NCI-H526 (cell line): ENCODE measurements at places on chromosomes 5 and 9.

GRCh38 chr5:160181965-160182622 is 47.2 kb upstream of the FABP6 start:
- DNase-seq, result no peak

DNA sequence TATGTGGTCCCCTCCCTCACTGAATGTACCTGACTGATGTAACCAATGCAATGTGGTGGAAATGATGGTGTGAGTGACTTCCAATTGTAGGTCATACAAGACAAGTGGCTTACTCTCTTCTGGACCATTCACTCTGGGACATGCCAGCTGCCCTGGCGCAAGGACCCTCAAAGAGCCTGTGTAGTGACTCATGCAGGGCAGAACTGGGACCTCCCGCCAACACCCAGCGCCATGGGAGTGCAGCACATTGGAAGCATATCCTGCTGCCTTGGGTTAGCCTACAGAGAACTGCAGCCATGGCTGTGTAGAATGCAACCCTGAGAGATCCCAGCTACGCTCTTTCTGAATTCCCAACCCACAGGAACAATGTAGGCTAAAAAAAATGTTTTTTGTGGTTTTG is 90.0 kb upstream of the PANK3 start:
- DNase-seq, result no peak

DNA sequence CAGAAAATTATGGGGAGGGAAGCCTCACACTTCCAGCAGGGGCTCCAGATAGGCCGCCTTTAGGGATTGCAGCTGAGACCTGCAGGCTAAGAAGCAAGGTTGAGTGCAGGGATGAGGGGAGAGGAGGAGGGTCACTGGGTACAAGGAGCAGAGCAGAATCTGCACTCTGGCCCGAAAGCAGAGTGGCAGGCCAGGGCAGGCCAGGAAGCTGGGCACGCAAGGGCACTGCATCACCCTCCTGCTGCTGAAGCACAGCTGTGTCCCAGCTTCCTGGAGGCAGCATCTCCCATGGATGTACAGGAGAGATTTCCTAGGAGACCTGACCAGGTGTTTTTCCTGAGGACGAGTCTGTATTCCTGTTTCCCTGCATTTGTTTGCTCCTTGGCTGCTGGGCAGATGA is 92.1 kb downstream of the SYK start:
- no peak for DNase-seq

- DNase-seq, result no peak
Measured at GRCh38 chr5:151684690-151685361, 1.9 kb downstream of the SPARC start.

GRCh38 chr9:116152390-116152789 is 1.2 kb upstream of the PAPPA start:
- peak; percentile 6 for DNase-seq

DNA sequence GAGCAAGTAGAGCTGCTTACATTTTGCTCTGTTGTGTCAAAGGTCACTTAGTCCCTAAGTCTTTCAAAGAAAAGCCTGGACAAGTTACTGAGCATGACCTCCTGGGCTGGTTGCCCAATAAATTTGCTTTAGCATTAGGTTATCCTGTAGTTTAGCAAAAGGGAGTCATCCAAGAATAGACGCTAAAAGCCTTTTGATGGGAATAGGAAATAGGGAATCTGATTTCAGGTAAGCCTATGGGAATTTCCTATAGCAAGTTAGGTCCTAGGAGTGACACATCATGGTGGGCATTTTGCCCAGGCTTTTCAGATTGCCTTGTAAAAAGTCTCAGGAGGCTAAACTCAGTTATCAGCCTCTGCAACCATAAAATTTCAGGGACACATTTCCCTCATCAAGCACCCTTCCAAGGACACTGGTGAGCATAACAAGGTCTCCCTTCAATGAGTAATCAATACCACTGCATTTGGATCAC is 67.6 kb upstream of the RANBP3L start:
- DNase-seq, result no peak

DNA sequence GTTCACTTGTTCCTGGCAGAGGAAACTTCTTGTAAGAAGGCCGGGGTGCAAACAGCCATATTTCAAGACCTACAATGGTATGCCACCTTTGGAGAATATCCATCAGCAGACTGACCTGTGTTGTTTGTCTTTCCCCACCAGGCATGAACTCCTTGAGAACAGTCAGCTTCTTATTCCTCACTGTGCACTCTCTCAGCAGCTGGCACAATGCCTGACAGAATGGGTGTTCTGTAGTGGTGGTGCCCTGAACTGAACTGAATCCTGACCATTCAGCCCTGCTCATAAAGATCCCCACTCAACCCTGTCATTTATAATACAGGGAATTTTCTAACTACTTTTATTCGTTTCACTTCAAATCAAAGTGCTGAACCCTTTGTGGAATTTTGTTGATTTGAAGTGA is 206.9 kb downstream of the COX7C start:
- no peak for DNase-seq

DNA sequence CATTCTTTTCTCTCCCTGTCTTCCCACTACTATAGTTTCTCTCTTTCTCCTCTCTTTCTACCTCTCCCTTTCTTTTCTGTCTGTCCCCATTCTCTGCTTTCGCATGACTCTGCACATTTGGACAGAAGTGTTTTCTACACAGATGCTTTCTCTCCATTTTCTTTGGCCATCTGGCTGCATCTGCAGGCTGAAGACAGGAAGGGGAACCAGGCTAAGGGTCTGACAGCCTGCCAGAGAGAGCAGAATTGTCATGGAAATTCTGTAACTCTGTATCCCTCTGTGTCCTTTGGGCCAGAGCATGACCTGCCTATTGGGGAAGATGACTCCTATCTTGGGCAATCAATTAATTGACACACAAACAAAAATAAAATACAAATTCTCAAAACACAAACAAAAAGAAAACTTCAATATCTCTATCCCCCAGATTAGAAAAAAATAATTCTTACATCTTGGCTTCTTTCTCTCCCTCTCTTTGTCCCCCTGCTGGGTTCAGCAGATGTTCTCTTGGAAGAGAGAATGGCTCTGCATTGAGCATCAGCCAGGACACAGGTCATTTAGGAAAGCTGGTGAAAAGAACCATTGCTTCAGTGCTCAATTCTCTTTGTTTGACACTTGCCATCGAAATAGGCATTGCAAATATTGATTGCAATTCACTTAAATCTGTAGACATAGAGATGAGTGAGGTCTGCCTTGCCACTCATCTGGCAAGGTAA is 415.9 kb upstream of the KLF4 start:
- DNase-seq, result no peak

- DNase-seq, result no peak
Measured at GRCh38 chr5:71790433-71790832, 71.4 kb downstream of the CARTPT start.

DNA sequence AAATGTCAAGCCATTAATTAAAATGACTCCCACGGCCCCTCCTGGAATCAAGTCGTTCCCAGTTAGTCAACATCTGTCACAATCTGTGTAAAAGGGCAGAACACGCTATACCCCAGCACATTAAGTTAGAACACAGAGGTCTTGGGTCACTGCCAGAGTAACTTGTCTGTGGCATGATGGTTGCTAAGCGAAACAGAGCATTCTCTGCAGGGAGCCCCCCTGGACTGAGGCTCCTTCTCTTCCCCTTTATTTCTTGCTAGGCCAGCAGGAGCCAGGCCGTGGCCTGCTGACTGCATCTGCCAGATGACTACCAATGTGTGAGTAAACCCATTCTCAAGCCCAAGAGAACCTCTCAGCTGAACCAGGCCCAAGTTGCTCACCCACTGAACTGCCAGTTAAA is 51.9 kb upstream of the ZBED3 start:
- no peak for DNase-seq
